ENCODE measurements at places on chromosomes 7 and 10.

DNA sequence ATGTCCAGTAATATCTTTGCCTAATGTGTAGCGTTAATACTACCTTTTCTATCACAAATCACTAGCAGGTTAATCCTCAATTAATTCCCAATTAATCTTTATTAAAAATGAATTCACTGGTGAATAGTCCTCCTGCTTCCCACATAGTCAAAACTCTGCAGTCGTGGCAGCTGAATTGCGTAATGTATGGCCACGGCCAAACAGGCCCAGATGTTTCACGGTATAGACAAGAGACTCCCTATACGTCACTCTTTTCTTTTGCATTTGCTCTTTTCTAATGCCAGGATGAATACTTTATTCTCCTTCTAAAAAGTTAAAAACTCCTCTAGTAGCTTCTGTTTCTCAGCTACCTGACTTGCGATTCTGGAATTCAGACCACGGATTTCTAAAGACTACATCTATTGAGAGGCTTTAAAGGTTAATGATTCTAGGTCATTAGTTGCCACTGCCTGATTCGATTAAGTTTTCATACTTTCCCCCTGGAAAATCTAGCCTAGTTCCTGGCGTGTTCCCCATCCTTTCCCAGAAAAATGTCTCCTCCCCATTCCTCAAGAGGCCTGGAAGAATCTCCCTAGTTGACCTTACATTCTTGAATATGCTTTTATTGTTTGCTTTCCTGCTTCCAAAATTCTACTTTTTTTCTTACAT lies 16.9 kb downstream of the MEOX2 start:
- no peak for DNase-seq

DNA sequence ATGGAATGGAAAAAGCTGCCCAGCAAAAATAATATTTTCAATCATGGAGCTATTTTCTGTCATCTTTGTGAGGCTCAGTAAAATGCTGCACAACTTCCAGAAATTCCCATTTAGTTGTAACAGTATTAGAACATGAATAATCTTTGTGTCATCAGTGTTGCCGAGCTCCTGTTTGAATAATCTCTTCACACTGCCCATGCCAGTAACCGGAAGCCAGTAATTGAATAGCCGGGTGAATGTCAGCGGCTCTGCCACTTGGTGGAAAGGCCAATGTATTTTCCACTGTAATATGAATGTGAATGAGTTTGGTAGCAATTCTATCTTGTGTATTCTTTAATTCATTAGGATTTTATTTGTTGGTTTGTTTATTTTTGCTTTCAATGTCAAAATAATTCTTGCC lies 172.5 kb upstream of the INSYN2A start:
- no peak for DNase-seq

DNA sequence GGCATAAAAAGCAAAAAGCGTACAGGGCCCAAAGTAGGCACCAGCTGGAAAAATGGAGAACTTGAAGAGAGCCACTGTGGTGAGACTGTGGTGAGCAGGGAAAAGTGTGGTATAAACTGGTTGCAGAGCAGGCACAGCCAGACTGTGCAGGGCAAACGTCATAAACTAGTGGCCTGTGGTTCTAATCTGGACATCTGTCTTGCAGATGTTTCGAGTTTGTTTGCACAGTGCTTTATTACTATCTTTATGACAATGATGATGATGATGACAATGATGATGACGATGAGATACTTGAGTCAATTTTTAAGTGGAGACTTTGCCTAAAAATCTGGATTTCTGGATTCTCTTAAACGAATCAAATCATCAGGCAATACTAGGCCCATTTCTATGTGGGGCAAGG lies 45.7 kb downstream of the SEMA3C start:
- DNase-seq: no peak

DNA sequence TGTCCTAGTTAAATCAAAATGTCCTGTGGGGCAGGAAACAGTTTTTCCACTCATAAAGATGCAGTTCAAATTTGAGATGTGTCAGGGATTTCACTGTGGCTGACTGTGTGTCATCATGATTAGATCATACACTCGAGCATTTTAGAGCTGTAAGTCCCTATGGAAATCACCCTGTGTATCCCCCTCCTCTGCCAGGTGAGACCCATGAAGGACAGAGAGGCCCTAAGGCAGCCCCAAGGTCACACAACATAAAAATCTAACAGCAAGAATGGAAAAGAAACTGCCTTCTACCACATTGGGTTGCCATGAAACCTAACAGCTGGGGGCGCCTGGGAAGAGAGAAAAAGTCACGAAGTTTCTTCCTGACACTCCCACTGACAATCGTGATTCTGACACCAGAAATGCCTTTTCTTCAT lies 135.8 kb downstream of the KCNMA1 start:
- DNase-seq: peak; percentile 66

- DNase-seq: no peak
These were observed 136.3 kb downstream of the DNAJB6 start for GRCh38 chr7:157473051-157473569.

DNA sequence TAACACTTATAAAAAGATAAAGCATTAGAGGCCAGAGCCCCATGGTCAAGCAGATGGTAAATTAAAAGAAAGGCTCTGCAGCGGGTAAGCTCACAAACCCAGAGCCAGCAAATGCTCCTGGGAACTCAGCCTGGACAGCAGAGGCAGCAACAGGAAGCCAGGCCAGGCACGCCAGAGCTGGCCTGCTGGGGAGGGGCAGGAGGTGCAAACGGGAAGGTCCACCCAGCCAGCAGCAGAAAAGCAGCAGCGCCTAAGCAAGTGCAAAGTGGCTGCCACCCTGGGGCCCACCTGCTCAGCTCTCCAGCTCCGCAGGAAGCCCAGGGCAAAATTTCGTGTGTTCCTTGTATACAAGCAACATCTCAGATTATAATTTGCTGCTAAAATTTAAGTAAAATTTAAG lies 82.7 kb upstream of the GPR22 start:
- peak; percentile 5 for DNase-seq

DNA sequence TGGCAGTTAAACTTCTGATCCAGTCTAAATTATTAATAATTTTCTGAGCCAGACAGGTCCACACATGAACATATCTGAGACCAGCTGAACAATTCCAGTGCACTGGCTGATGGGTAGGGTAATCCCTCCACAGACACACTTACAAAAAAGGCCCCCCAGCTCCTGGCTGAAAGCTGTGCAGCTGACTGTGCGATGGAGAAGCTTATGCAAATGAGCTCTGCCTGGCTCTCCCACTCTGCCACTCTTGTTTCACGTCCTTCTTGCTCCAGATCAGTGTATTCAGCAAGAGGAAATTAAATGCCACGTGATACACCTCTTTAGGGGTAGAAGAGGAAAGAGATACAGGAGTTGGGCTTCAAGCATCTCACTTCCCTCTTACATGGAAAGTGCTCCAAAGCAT lies 76.4 kb upstream of the FEZF1 start:
- DNase-seq: no peak

- no peak for DNase-seq
These were observed 111.6 kb downstream of the SGMS1 start for GRCh38 chr10:50512214-50512595.

- DNase-seq: no peak
These were observed 24.2 kb upstream of the RASSF4 start for GRCh38 chr10:44935201-44935965.

DNA sequence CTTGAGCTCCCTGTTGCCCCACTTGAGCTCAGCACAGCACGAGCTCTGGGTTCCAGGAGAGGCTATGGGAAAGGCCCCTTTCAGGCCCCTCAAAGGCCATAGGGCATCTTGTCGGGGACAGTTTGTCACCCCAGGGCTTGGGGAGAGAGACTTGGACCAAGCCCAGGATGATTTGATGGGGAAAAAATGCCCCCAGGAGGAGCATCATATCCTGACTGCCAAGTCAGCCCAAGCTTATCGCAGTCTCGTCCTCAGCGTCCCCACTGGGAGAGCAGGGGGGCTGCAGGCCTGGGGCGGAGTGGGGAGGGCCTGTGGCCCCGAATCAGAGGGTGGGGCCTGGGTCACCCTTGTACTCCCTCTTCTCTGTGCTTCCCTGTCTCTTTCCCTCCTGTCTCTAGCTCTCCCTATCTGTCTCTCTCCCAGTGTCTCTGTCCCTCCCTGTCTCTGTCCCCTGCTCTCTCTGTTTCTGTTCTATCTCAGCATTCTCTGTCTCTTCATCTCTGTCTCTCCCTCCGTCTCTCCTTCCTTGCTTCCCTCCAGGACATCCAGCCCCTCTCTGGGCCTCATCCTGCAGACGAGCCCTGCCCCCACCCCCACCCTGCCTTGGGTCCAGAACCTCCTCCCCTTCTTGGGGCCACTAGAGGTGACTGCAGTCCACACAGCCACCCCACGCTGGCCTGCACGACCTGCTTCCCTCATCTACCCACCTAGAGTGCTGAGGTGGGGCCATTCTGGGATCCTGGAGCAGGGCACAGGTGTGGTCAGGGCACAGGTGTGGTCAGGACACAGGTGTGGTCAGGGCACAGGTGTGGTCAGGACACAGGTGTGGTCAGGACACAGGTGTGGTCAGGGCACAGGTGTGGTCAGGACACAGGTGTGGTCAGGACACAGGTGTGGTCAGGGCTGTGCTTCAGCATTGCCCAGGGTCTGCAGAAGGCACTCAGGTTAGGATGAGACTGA lies 17.3 kb upstream of the GRIFIN start:
- no peak for DNase-seq

DNA sequence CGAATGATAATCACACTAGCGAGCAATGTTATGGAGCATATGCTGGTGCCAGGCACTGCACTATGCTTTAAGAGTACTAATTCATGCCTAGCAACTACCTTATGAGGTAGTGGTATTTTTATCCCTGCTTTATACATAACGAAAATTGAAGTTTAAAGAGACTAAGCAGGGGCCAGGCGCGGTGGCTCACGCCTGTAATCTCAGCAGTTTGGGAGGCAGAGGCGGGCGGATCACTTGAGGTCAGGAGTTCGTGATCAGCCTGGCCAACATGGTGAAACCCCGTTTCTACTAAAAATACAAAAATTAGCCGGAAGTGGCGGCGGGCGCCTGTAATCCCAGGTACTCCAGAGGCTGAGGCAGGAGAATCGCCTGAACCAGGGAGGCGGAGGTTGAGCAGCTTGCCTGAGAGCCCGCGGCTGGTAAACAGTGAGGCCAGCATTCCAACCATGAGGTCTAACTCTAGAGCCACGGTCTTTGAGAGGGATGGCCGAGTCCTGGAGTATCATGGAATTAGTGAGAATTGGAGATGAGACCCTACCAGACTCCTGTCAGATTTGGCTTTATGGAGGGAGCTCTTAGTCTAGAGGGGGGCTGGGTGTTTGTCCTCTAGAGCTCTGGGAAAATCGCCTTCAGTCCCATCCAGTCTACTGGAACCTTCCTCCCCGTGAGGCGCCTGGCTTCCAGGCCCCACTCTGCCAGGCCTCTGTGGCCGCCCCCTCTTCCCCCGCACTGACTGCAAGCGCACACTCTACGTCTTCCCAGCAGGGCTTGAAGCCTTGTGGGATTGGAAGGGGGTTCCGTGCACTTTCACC lies 11.6 kb downstream of the TLX1 start:
- DNase-seq: peak; percentile 47

DNA sequence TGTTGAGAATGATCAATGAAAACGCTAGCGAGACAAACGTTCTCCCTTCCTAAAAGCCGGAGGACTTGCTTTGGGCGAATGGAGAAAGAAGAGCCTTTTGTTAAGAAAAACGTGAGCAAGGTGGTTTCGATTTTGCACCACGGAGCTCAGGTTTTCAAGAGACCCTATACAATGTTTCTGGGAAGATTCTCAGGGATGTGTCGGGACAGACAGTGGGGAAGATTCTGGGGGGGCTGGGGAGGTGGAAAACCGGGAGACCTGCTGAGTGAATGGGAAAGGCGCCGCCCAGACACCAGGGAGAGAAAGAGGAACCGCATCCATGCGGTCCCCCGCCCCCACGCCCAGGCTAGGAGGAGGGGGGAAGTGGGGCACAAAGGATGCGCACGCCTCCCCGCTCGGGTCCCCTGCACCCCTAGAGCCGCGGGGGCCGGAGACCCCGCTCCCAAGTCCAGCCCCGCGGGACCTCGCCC lies 745 bp downstream of the YWHAG start:
- DNase-seq: peak; percentile 92

DNA sequence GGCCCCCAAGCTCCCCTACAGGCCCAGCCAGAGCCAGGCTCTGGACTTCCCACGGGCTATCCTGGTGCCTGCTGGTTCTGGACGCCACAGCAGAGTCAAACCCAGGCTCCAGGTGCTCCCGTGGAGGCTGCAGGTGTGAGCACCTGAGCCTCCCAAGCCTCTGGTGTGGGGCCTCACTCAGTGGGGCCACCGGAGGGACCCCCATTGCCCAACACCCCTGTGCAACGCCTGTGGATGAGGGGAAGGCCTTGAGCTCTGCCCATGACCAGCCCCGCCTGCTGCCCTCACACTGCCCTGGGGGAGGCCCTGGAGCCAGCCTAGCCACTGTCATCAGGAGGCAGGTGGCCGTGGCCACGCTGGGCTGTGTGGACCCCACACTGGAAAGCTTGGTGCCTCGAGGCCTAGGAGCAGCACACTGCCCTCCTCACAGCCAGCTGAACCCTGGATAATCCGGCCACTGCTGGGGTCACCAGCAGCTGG lies 229.3 kb downstream of the MAD1L1 start:
- DNase-seq: no peak

- DNase-seq: no peak
These were observed 1.5 kb upstream of the MEST start for GRCh38 chr7:130490311-130490791.

GRCh38 chr7:133955208-133955607 lies 171.9 kb upstream of the LRGUK start:
- DNase-seq: no peak

- DNase-seq: no peak
These were observed 41.9 kb downstream of the PRSS2 start for GRCh38 chr7:142812437-142813215.

GRCh38 chr10:18607503-18608378 lies 43.6 kb downstream of the NSUN6 start:
- DNase-seq: peak; percentile 15

DNA sequence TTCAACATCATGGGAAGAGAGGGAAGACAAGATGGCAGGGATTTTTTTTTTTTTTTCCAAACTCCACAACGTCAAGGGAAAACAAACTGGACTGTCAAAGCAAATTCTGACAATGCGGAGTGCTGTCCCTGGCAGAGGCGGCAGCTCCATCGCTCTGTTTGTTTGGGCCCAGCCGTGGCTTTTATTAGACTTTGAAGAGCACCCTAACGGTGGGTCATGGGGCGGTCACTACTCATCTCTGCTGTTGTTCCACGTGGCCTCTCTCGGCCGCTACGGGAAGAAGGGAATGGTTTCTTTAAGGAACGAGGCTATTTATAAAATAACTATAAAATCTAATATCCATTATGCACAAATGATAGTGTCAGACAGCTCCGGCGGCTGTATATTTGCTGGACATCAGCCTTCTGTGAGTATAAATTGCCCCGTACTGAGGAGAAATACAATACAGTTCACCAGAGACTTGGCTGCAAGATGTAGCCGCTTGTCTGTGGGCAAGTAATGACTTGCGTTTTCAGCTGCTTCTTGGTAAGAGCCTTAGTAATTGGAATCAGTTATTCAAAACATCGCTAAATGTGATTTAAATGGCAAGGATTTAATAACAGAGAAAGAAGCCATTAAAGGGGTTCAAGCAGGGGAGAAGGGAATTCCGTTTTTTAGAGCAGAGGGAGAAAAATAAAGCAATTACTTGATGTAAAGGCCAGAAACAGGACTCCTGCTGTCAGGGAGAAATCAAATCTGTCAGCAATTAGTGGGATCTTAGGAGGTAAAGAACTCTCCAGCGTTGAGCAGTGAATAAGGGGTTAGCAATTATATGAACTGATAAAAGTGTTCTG lies 61.7 kb upstream of the RAB11FIP2 start:
- no peak for DNase-seq

- DNase-seq: no peak
These were observed 123.9 kb downstream of the TAX1BP1 start for GRCh38 chr7:27863880-27864279.

- DNase-seq: no peak
These were observed 23.9 kb downstream of the ITGA8 start for GRCh38 chr10:15695852-15696251.

GRCh38 chr7:51316666-51317581 lies at the start of gene COBL:
Gene COBL (minus strand): TSS chr7:51316809. CDS start chr7:51316633, 176 bp downstream.
- peak; percentile 26 for DNase-seq

Measured in suppressor macrophage treated with lipopolysaccharide for 1 hour (primary cell).